Spleen (tissue), 13 donors: ENCODE measurements at places on chromosomes 7 and 10. TPM values are rescaled to one million over a fixed set of nuclear protein-coding genes. Genes with fewer than 3 reads are reported as not detected.

Gene FXYD4
- not detected for total RNA-seq

- H3K27me3 ChIP-seq, result no peaks in the 10 kb centered on the region
- H3K4me1 ChIP-seq, result peaks cover 47% of the 10 kb centered on the region
- no peak overlapping the region for H3K27ac ChIP-seq
- DNase-seq, result peak; percentile 42
Measured at GRCh38 chr10:131909014-131909808, 8.4 kb downstream of the PPP2R2D start.

DNA sequence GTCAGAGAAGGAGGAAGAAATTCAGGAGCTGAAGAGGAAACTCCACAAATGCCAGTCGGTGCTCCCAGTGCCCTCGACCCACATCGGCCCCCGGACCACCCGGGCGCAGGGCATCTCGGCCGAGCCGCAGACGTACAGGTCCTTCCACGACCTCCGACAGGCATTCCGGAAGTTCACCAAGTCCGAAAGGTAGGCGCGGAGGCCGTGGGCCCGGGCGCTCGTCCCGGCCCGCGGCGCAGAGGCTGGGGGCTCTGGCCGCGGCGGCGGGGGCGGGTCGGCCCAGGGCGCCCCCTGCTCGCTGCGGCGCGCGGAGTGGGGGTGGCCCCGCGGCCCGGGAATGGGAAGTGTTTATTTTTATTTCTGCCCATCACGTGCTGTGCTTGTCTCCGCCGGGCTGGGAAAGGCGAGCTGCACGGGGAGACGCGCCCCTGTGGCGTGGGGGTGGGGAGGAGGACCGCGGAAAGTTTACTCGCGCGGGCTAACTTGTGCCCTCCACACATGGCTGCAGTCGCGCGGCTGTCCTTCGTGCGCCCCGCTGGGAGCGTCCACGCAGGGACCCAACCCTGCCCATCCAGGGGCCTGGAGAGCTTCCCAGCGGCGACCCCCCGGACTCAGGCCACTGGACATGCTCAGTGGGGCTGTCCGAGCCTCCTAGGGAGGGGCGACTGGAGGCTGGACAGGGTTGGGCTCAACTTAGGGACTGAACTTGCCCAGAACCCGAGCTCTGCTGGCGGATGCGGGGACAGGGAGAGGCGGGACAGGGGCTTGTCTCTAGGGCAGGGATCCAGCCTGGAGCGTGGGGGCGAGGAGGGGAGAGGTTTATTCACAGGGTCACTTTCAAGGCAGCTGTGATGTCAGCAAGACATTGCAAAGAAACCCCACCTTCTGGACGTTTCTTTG, 82.6 kb upstream of the PRKG1 start:
- H3K27me3 ChIP-seq, result no peaks in the 10 kb centered on the region
- H3K36me3 ChIP-seq, result no peaks in the 10 kb centered on the region
- H3K4me1 ChIP-seq, result peaks cover 32% of the 10 kb centered on the region
- peak overlapping the region; percentile 81 for H3K27ac ChIP-seq
- H3K4me3 ChIP-seq, result peak overlapping the region; percentile 31
- DNase-seq, result peak; percentile 74

DNA sequence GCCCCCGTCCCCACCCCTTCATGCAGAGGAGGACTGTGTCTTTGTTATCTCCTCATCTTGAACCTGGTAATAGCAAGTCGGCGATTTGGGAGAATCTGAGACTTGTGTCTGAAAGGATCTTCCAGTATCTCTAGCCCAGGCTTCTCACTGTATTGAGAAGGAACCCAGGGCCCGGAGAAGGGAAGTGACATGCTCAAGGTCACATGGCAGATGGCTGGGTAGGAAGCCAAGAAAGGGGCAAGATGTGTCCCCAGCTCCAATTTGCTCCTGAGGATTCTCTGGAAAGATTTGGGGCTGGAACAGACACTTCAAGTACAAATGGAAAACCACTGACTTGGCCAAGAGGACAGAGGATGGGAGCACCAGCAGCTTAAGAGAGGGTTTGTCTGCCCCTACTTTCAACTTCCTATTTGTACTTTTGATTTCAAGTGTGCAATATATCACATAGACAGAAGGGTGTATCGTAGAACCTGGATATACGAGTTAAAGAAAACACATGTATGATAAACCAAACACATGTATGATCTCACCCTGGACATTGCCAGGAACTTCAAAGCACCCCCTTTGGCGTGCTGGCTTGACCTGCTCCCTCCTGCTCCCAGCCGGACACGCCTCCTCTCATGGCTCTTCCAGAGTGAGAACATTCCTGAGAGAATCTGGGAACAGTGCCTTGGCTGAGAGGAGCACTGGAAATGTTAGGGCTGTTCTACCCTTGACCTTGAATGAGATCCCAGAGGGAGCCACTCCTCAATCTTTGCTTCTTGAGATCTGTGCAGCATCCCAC, 79.7 kb downstream of the CDH23 start:
- H3K4me3 ChIP-seq, result no peak overlapping the region
- no peaks in the 10 kb centered on the region for H3K27me3 ChIP-seq

- no peak overlapping the region for H3K27ac ChIP-seq
- DNase-seq, result no peak
- no peak overlapping the region for H3K4me3 ChIP-seq
- no peaks in the 10 kb centered on the region for H3K36me3 ChIP-seq
- H3K4me1 ChIP-seq, result no peaks in the 10 kb centered on the region
- H3K27me3 ChIP-seq, result no peaks in the 10 kb centered on the region
Measured at GRCh38 chr10:90788968-90789367, 68.9 kb downstream of the HTR7 start.

DNA sequence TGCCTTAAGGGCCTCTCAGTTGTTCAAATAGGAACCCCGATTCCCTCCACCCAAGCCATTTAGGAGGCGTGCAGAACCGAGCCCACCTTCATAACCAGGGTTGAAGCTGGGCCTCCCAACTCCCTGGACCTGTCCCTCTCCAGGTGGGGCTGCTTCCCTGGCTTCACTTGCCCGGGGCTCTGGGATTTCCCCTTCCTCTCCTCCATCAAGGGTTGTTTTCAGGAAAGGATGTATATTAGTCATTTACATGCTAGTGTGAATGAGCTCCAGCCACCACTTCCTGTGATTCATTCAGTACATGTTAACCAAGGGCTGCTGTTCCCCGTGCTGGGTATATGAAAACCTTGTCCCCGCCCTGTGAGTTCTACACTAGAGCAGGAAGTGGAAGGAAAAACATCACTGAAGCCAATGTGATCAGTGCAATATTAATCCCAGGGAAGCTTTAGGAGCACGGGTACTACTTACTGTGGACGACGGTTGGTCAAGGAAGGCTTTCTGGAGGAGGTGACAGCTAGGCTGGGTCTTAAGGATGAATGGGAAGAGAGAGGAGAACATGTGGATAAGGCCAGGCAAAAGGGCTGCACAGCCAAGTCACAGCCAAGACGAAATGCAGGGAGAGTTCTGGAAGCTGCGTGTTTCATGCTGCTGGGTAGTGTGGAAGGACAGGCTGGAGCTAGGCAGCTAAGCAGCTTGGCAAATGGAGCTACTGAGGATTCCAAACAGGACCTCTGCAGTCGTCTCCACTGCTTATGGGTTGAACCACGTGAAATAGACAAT, 150.1 kb upstream of the SHH start:
- no peak overlapping the region for H3K4me3 ChIP-seq
- no peak overlapping the region for H3K27ac ChIP-seq
- H3K36me3 ChIP-seq, result no peaks in the 10 kb centered on the region
- no peak for DNase-seq
- H3K4me1 ChIP-seq, result no peaks in the 10 kb centered on the region
- no peaks in the 10 kb centered on the region for H3K27me3 ChIP-seq

- peaks cover 95% of the 10 kb centered on the region for H3K4me1 ChIP-seq
- no peak overlapping the region for H3K27ac ChIP-seq
- DNase-seq, result no peak
- H3K36me3 ChIP-seq, result peaks cover 17% of the 10 kb centered on the region
Measured at GRCh38 chr10:28569506-28570159, 36.7 kb downstream of the WAC start.

GRCh38 chr10:125441151-125441550, 241.8 kb downstream of the TEX36 start:
- no peak overlapping the region for H3K27ac ChIP-seq
- H3K27me3 ChIP-seq, result no peaks in the 10 kb centered on the region
- no peaks in the 10 kb centered on the region for H3K4me1 ChIP-seq
- no peaks in the 10 kb centered on the region for H3K36me3 ChIP-seq
- DNase-seq, result no peak
- H3K4me3 ChIP-seq, result no peak overlapping the region

DNA sequence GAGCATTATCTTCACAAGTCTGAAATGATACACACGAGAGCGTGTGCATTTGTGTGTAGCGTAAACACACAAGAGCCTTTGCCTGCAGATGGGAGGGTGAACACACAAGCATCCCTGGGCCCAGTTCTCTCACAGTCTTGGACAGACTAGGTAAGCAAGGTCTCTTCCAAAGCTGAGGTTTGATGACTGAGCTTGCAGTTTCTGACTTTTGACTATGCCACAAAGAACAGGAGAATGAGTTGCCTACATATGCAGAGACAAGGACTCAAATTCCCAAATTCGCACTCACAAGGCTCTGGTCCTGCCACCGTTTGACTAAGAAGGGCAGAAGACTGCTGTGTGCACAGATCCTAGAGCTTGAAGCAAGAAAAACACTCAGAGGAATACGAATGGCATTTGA, 55.8 kb downstream of the FAM53B start:
- H3K4me3 ChIP-seq, result no peak overlapping the region
- DNase-seq, result no peak
- H3K27ac ChIP-seq, result peak overlapping the region; percentile 75
- H3K36me3 ChIP-seq, result peaks cover 48% of the 10 kb centered on the region
- peaks cover 50% of the 10 kb centered on the region for H3K4me1 ChIP-seq
- no peaks in the 10 kb centered on the region for H3K27me3 ChIP-seq

GRCh38 chr10:80203835-80204676, 1.3 kb downstream of the ANXA11 start:
- peak overlapping the region; percentile 76 for H3K4me3 ChIP-seq
- DNase-seq, result peak; percentile 84
- peaks cover 61% of the 10 kb centered on the region for H3K4me1 ChIP-seq

DNA sequence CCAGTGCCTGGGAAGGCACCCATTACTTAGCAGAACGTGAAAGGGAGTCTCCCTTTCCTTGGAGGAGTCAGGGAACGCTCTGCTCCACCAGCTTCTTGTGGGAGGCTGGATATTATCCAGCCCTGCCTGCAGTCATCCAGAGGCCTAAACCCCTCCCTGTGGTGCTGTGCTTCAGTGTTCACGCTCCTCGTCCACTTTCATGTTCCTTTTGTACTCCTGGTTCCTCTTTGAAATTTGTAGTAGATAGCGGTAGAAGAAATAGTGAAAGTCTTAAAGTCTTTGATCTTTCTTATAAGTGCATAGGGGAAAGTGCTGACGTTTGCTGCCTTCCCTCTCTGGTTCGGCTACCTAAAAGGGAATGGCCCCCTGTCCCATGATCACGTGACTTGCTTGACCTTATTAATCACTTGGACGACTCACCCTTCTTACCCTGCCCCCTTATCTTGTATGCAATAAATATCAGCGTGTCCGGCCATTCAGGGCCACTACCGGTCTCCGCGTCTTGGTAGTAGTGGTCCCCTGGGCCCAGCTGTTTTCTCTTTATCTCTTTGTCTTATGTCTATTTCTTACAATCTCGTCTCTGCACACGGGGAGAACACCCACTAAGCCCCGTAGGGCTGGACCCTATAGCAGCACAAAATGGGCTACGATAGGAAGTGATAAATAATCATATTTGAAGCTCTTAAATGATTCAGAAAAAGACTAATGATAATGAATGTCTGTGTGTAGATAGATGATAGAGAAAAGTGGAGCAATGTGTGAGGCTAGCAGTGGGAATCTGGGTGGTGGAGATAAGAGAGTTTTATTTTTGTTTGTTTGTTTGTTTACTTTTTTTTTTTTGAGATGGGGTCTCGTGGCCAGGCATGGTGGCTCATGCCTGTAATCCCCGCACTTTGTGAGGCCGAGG, 5.8 kb upstream of the ESYT2 start:
- no peaks in the 10 kb centered on the region for H3K27me3 ChIP-seq
- no peak overlapping the region for H3K4me3 ChIP-seq
- H3K4me1 ChIP-seq, result peaks cover 9% of the 10 kb centered on the region
- no peak overlapping the region for H3K27ac ChIP-seq
- DNase-seq, result no peak

GRCh38 chr7:158396301-158396905, 191.2 kb downstream of the PTPRN2 start:
- DNase-seq, result peak; percentile 58
- no peak overlapping the region for H3K4me3 ChIP-seq
- no peaks in the 10 kb centered on the region for H3K27me3 ChIP-seq
- no peaks in the 10 kb centered on the region for H3K4me1 ChIP-seq
- H3K27ac ChIP-seq, result no peak overlapping the region
- no peaks in the 10 kb centered on the region for H3K36me3 ChIP-seq

DNA sequence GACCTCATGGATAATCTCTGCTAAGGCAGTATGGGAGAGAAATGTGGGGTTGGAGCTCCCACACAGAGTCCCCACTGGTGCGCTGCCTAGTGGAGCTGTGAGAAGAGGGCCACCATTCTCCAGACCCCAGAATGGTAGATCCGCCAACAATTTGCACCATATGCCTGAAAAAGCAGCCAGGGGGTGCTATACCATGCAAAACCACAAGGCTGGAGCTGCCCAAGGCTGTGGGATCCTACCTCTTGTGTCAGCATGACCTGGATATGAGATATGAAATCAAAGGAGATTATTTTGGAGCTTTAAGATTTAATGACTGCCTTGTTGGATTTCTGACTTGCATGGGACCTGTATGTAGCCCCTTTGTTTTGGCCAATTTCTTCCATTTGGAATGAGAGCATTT, 27.0 kb upstream of the SAMD9L start:
- H3K27ac ChIP-seq, result no peak overlapping the region
- H3K4me1 ChIP-seq, result no peaks in the 10 kb centered on the region
- H3K27me3 ChIP-seq, result no peaks in the 10 kb centered on the region
- no peak overlapping the region for H3K4me3 ChIP-seq

DNA sequence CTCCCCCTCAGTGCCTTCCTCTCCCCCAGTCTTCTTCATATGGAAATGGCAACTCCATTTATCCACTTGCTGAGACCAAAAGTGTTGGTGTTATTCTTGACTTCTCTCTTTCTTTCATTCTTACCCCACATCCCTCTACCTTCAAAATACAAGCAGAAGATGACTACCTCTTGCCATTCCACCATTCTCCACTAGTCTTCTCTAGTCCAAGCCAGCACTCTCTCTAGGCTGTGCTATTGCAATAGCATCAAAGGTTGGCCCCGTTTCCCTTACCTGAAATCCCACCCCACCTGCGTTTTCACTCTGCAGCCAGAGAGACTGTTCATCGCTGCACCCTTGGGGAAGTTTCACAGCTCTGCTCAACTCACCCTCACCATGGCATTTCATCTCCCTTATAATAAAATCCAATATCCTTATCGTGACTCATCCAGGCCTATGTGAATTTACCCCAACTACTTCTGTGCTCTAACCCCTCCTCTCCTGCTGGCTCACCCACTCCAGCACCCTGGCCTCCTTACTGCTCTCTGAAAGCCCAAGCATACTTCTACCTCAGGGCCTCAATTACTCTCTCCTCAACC, 109.1 kb downstream of the LSM5 start:
- no peaks in the 10 kb centered on the region for H3K27me3 ChIP-seq
- H3K4me1 ChIP-seq, result no peaks in the 10 kb centered on the region
- H3K36me3 ChIP-seq, result no peaks in the 10 kb centered on the region
- no peak for DNase-seq
- no peak overlapping the region for H3K4me3 ChIP-seq
- H3K27ac ChIP-seq, result no peak overlapping the region
